ENCODE measurements at places on chromosomes 16 and 17.
A peak's percentile ranks its signal among the peaks of the same experiment; 100 is the strongest.

DNA sequence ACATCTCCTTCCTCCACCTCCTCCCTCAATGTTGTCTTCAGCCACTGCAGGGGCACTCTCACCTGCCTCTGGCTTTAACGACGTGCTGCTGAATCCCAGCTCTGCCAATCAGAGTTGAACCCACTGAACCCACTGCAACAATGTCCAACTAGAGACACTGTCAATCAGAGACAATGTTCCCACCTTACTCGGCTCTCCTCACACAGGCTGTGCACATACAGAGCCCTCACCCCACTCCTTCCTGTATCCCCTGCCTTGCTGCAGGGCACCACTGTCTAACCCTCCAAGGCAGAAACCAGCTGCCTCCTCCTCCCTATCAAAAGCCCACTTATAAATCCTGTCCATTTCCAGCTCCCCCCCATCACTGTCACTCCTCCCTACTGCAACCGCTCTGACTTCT, 58.7 kb downstream of the ANKRD11 start:
- no peak for DNase-seq

- no peak for DNase-seq
Observed at GRCh38 chr16:67304020-67304419, 22.5 kb downstream of the KCTD19 start.

- DNase-seq = no peak
Observed at GRCh38 chr16:68719993-68720489, 17.1 kb upstream of the CDH1 start.

DNA sequence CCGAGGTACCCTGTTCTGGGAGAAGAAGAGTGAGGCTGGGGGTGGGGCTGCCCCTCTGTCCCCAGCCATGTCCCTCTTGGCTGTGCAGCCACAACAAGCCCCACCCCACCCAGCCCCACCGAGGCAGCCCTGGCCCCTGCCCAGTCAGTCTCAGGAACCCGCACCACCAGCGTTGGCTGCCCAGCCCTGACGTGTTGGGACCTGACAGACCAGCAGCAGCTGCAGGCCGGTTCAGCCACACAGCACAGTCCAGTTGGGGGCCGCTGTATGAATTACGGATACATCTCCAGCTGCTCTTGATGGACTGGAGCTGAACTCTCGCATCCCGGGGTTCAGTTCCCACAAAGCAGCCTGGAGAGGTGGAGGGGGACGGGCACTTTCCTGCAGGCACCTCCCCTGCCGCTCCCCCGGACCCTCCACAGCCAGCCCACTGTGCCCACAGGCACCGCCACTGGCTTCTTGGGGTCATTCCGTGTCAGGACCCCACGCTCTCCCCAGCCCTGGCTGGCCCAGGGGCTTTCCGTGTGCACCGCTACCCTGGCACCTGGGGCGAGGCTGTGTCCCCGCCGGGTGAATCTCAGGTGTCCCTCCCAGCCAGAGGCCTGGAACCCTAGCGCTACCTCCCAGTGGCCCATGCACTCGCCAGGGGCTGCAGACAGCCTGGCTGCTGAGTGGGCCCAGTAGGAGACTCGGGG, 7.1 kb downstream of the CDH15 start:
- no peak for DNase-seq

DNA sequence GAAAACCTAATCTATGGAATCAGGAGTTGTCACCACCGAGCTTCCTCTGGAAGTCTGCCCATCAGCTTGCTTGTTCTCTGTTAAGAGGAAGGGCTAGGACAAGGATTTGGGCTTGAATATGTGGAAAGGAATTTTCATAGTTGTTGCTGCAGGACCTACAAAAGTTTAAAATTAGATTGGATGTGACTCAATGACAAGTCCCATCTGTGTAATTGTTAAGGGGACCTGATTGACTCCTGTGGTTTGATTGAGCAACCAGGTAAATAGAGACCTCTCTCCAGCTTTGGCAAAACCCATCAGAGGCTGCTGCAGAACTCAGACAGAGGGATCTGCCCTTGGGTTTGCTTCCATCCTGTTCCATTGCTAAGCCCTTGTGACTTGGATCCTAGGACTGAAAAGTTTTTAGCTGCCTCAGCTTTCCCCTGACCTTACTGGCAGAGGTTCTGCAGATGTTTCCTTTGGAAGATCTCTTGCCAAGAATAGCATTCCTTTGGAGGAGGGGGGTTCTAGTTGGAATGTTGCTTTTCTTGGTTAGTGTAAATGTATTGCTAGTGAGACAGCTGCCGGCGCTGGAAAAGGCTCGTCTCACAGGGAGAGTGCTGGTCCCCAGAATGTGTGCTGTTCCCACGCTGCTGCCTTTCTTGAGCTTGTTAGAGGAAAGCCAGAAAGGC, 50.0 kb downstream of the SF3B3 start:
- DNase-seq = no peak

DNA sequence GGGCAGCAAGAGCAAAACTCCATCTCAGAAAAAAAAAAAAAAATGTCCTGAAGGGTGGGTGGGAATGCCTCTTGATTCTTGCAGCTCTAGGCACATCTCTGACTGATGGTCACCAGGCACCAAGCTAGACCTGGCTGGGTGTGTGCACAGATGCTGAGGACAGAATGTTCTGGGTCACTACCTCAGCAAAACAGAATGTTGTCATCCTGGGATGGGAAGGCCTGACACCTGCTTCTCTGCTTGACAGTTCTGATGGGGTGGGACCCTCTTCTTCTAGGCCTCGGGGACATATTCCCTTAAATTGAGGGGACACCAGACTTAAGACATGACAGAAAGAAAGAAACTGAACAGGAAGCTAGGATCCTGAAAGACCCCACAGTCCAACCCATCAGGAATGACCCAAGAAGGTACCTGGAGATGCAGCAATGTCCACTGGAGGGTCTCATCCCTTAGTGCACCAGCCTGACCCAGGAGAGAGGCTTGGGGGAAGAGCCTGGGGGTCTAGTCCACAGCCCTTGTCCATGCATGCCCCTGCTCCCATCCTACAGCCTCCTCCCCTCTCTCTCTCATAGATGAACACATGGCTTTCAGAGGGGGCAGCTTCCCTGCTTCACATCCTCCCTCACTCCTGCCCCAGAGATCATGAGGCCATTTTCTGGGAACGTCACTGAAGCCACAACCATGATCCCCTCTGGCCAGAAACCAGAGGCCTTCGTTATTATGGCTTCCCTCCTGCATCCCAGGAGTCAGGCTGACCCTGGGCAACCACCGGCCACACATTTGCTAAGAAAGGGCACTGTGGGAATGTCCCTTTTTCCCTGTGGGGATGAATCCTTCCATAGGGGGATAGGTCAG, 3.8 kb upstream of the STAT5B start:
- no peak for DNase-seq

GRCh38 chr16:11621920-11622651, 35.4 kb upstream of the LITAF start:
- no peak for DNase-seq

DNA sequence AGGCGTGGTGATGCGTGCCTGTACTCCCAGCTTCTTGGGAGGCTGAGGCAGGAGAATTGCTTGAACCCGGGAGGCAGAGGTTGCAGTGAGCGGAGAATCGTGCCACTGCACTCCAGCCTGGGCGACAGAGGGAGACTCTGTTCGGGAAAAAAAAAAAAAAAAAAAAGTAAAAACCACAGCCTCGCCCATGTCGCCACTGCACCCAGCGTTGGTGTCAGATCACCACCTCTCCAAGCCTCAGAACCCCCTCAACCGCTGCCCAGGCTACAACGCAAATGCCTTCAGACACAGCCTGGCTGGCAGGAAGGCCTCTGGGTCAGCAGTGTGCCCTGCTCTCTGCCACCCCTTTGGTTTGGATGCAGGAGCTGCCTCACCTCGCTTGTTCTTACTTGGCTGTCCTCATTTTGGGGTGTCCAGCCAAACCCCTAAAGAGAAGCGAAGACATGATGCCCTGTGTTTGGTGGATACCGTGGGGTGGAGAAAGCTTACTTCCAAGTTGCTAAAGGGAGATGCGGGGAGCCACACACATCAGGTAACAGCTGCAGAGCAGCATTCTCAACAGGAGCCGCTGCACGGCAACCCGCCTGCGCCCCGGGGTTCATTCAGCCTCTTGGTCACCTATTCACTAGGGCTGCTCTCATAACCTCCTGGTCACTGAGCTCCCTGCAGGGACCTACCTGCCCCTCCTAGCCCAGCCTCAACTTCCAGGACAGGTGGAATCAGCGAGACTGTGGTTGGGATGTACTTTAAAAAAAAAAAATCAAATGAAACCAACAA, 13.0 kb upstream of the CYTH1 start:
- DNase-seq = no peak

GRCh38 chr16:27752241-27752640, 202.3 kb downstream of the KATNIP start:
- no peak for DNase-seq

DNA sequence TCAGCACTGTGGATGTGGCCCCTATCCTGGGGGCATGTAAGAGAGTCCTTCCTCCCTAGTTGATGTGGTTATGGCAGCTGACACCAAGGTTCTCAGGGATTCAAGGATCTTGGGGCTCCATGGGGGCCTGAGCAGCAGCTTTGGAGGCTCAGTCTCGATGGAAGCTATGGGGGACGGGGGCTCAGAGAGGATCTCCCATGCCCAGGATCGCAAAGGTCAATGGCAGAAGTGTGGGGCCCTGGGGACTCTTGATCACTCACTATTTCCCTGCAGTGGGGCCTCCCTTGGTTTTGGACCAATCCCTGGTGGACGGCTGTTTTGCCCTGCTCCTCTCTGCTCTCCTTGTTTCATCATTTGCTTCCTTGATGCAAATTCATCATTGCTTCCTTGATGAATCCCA, 885.9 kb downstream of the CDH8 start:
- no peak for DNase-seq

DNA sequence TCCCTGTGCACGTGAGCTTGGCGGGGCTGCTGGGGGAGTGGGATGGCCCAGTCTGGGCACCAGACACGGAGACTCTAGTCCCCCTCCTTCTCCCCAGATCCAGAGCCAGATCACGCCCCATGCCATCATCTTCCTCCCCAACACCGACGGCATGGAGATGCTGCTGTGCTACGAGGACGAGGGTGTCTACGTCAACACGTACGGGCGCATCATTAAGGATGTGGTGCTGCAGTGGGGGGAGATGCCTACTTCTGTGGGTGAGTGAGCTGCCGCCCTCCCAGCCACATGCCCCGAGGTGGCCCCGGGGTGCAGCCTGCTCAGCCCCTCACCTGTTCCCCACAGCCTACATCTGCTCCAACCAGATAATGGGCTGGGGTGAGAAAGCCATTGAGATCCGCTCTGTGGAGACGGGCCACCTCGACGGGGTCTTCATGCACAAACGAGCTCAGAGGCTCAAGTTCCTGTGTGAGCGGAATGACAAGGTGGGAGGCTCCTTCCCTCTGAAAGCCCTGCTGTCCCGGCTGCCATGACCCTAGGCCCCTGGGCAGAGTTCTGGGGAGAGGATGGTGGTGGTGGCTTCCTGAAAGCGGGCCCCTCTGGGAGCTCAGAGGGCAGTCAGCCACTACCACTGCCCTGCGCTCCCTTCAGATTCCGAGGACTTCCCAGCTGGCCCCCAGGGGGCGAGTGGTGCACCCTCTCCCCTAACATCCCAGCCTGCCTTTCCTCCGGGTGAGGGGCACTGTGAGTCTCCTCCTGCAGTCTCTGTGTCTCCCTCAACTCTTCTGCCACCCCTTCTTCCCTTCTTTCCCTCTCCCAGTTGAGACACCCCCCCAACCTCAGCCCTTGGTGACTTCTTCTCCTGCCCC, 2.8 kb upstream of the C17orf107 start:
- no peak for DNase-seq

GRCh38 chr17:41029633-41030245, at the start of gene KRTAP1-4:
Gene KRTAP1-4 (minus strand): TSS chr17:41030195. CDS start chr17:41030078, 117 bp downstream.
- no peak for DNase-seq

DNA sequence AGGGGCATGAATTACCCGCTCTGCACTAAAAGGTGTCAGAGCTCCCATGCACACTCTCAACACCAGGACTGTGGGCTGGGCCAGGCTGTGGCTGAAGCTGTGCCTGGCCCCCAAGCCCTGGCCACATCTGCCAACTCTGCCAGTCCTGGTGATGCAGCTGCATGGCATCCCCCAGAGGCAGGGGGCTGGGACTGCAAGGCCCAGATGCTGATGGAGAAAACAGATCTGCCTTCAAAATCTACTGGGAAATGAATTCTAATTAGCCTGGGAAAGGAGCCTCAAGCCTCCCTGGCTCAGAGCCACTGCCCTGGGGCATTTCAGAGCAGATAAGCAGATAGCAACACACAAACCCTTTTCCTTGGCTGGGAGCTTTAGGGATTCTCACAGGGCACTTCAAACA, 3.4 kb downstream of the CHST6 start:
- DNase-seq = peak; percentile 77

- no peak for DNase-seq
Observed at GRCh38 chr16:76121636-76122035, 155.6 kb upstream of the CNTNAP4 start.

DNA sequence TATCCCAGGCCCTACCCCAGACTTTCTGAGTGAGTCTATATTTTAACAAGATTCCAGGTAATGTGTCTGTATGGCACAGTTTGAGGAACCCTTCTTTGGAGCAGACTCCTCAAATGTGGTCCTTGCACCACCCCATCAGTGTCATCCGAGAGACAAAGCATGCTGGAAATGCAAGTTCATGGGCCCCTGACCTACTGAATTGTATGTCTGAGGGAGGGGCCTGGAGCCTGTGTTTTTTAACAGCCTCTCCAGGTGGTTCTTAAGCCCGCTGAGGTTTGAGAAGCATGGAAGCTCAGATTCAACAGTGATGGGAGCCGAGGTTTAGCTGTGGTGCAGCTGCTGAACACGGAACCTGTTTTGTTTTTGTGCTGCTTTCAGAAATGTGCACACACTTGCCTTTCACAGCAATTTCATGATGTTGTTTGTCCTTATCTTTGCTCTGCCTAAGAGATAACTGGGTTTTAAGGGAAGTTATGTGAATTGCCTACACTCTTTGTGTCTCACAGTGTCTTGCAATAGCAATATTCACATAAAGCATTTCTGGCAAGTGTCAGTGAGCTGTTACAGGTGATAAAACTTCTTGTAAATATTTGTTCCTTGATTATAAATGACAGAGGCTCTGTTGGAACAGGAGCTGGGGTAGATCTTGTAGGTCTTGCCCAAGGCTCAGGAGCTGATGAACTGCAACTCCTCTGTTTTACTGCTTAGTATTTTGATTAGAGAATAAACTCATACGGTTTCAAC, 32.0 kb upstream of the IL34 start:
- no peak for DNase-seq

DNA sequence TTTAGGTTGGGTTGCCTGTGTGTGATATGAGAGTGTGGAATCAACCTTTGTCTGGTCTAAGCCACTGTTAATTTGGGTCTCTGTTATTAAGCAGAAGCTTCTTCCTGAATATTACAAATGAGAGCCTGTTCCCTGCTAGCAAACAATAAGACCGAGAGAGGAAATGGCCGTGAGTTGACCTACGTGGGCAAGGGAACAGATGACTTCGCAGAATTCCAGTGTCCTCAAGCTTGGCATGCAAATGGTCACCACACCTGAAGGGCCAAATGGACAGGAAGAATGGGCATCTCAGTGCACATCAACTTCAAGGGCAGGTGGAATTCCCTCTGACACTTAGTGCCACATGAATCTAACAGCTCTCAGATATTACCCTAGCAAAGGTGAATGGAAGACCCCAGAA, 250.8 kb upstream of the FOXF1 start:
- DNase-seq = no peak
